ENCODE measurements at places on chromosomes 1 and 21.

DNA sequence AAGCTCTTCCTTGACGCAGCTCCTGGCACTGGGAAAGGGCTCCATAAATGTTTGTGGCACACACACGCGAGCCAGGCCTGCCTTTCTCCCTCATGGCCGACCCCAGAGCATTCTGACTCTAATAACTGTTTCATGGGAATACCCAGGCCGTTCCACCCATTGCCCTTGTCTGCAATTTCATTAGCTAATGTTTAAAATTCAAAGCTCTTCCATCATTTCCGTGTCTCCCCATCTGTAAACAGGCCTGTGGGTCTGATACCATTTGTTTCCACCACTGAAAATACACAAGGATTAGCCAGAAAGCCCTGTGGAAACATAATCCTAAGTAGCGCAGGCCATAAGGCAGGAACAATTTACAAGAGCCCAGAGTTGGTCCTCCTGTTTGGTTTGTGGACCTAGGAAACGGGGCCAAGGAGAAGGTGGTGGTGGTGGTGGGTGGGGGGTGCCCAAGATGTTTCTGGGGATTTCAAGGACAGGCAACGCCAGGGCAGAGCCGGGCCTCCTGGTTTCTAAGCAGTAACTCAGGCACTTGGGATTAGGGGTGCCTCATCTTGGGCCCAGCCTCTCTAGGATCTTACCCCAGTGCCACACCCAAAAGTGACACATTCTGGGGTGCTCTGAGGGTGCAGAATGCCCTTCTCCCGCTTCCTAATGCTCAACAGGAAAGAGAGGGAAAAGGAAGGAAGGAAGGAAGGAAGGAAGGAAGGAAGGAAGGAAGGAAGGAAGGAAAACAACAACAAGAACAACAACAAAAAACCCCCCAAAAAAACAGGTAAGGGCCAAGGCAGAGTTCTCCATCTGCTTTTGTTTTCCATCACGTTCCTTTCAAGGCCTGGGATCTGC is 79.4 kb downstream of the SSBP3 start:
- DNase-seq: no peak

- no peak for DNase-seq
Measured at GRCh38 chr1:17550729-17551584, 11.5 kb downstream of the ARHGEF10L start.

DNA sequence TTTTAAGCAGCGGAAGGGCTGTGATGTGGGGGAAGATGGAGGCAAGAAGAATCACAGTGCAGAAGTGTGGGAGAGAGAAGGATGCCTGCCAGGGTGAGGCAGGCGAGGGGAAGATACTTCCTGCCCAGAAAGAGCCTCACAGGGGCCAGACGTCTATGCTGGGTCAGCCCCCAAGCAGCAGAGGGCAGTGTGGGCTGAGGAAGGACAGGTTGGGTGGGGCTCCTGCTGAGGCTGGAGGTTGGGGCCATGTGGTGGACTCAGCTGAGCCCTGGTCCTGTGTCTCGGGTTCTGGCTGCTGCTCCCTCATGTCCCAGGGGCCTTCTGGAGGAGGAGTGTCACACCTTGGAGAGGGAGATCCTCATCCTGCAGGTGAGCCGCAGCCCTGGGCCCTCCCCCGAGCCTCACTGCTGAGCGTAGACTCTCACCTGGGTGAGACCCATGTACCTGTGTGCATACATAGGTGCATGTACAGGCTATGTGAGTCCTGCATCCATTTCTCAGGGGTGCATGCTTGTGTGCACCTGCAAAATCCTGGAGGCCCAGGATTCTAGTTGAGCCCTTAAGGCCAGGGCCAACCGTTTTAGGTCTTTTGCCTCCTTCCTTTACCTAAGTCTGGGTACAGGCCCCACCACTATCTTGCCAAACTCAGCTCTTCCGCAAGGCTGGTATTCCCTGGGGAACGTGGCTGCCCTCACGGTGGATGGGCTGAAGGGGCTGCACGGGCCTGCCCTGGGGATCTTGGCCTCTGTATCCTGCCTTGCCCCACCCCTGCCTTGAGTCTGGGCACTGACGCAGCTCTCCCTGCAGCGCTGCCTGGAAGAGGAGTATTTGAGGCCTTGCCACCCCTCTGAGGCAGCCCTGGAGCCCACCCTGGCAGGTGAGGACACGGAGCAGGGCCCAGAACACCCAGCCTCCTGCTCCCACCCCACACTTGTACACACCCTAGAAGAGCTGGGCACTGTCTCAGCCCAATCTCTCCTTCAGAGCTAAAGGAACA is 3.7 kb downstream of the CCDC24 start:
- no peak for DNase-seq

- no peak for DNase-seq
Measured at GRCh38 chr1:156429313-156430060, 60.5 kb downstream of the RHBG start.

DNA sequence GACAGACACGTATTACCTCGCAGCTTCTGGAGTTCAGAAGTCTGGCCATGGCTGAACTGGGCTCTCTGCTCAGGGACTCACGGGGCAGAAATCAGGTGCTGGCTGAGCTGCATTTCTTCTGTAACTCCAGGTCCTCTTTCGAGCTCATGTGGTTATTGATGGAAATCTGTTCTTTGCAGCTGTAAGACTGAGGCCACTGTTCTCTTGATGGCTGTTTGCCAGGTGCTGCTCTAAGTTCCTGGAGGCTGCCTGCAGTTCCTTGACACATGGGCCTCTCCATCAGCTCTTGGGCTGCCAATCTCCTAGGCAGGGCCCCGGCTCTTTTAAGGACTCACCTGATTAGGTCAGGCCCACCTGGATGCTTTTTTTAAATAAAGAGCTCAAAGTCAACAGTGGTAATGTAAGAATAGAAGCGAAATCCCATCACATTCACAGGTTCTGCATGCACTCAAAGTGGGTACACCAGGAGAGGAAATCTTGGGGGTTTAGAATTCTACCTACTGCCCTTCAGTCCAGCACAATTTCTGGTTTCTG is 139.1 kb downstream of the KAZN start:
- DNase-seq: no peak

- no peak for DNase-seq
Measured at GRCh38 chr1:245469734-245470133, 314.9 kb downstream of the KIF26B start.

- DNase-seq: no peak
Measured at GRCh38 chr21:43267391-43268085, 98.7 kb downstream of the CRYAA start.

- no peak for DNase-seq
Measured at GRCh38 chr1:85047472-85048295, 616 bp downstream of the MCOLN3 start.

- DNase-seq: no peak
Measured at GRCh38 chr21:17585875-17586450, 26.7 kb downstream of the BTG3 start.

- no peak for DNase-seq
Measured at GRCh38 chr1:86915737-86916235, 1.4 kb downstream of the HS2ST1 start.

DNA sequence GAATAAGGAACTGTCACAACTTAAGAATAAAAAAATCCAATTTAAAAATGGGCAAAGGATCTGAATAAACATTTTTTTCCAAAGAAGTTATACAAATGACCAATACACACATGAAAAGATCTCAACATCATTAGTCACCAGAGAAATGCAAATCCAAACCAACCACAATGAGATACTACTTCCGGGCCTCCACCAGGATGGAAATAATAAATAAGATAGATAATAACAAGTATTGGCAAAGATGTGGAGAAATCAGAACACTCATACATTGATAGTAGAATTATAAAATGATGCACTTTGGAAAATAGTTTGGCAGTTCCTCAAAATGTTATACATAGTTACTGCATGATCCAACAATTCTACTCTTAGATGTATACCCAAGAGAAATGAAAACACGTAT is 18.7 kb downstream of the ZSWIM5 start:
- DNase-seq: no peak

- no peak for DNase-seq
Measured at GRCh38 chr1:230149751-230150584, 82.9 kb downstream of the GALNT2 start.

DNA sequence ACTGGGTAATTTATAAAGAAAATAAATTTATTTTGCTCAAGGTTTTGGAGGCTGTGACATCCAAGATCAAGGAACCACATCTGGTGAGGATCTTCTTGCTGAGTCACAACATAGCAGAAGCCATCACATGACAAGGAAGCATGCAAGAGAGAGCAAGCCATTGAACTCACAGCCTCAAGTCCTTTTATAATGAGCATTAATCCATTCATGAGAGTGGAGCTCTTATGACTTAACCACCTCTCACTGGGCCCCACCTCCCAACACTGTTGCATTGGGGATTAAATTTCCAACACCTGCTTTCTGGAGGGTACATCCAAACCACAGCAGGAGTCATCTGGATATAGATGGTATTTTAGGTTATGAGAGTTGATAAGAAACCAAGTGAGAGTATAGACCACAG is 20.6 kb upstream of the EGLN1 start:
- DNase-seq: no peak

DNA sequence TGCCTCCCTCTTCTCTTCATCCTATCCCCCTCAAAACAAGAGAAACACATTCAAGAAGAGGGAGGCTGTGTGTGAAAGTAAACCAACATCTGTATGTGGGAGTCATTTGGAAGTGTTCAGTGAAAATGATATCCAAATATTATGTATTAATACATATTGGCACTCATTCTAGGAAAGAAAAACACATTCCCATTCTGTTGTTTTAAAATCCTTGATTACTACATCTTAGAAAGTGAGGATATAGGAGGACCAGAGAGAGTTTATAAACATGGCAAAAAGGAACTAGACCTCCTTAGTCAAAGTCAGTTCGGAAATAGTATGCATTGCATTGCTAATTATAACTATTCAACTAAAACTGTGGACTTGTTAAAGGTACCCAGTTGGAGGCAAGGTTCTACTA is 786.6 kb downstream of the ADGRL2 start:
- no peak for DNase-seq

DNA sequence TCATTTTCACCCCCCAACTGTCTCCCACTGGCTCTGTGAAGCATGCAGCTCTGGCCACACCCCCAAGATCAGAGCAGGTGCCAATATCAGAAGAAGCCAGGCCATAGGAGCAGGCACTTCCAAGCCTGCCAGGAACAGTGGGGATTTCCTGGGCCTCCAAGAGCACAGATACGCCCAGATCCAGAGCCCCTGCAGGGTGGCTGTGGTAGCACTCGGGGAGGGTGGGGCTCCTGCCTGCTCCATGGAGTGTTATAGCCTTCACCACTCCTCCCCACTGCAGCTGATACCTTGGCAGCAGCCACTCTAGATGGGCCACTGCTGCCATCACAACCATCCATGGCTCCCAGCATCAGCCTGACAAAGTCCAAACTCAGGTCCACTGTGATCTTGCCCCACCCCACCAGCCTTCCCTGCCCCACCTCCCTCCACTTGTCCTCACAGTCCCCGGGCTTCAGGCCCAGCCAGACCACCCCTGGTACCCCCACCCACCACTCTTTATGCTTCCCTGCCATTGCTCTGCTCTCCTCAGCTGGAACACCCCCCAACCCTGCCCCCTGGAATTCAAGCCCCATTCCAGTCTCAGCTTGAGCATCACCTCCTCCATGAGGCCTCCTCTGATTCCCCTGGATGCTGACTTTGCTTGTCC is 448.3 kb downstream of the MATN1 start:
- no peak for DNase-seq

GRCh38 chr1:113653741-113654140 is 105.5 kb downstream of the PHTF1 start:
- DNase-seq: no peak

DNA sequence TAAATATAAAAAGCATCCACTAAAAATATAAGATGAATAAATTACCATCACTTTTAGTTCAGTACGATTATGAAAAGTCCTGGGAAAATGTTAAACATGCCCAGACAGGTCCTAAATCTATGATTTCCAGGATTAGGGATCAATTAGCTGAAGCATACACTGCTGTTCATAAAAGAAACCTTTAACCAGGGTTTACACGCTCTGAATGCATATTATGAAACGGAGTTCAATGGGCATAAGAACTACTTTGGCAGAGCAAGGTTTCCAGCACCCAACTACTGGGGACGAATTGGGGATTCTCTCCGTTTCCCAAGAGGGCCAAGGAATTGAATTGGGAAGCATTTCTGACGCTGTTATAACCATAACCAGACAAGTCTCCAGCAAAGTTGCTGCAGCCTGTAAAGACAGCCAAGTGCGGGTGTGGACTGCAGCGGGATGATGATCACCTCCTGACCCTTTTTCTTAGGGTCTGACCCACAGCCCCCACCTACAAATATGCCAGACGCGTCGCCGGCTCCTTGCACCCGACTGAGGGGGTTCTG is 1.6 kb downstream of the SLC30A1 start:
- no peak for DNase-seq

- no peak for DNase-seq
Measured at GRCh38 chr1:82844447-82844846, 1043.7 kb downstream of the ADGRL2 start.

DNA sequence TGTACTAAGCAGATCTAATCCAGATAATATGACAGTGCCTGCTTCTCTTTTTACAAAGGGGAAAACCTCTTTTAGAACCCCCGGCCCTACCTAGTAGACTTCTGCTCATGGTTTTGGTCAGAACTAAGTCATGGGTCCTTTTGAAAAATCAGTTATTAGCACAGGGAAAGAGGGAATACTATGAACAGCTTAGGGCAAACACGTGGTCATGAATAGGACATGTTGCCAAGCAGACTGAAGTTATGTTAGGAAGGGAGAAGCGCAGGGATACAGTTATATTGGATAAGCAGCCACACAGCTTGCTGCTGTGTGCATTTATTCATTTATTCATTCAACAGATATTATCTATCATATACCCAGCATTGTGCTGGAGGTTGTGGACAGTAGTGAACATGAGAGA is 25.3 kb upstream of the IGSF3 start:
- no peak for DNase-seq

Data from activated naive CD4-positive, alpha-beta T cell (primary cell).